ENCODE measurements at places on chromosomes 7 and 10.

GRCh38 chr10:71635867-71636266, 83.7 kb downstream of the C10orf105 start:
- DNase-seq = no peak

DNA sequence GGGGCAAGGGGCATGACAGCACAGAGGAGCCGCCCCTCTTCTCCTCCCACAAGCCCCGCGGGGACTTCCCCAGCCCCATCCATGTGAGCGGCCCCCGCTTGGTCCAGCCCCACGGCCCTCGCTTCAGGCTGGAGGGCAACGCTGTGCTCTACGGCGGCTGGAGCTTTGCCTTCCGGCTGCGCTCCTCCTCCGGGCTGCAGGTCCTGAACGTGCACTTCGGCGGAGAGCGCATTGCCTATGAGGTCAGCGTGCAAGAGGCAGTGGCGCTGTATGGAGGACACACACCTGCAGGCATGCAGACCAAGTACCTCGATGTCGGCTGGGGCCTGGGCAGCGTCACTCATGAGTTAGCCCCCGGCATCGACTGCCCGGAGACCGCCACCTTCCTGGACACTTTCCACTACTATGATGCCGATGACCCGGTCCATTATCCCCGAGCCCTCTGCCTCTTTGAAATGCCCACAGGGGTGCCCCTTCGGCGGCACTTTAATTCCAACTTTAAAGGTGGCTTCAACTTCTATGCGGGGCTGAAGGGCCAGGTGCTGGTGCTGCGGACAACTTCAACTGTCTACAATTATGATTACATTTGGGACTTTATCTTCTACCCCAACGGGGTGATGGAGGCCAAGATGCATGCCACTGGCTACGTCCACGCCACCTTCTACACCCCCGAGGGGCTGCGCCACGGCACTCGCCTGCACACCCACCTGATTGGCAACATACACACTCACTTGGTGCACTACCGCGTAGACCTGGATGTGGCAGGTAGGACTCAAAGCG, 5.1 kb downstream of the AOC1 start:
- peak; percentile 10 for DNase-seq

DNA sequence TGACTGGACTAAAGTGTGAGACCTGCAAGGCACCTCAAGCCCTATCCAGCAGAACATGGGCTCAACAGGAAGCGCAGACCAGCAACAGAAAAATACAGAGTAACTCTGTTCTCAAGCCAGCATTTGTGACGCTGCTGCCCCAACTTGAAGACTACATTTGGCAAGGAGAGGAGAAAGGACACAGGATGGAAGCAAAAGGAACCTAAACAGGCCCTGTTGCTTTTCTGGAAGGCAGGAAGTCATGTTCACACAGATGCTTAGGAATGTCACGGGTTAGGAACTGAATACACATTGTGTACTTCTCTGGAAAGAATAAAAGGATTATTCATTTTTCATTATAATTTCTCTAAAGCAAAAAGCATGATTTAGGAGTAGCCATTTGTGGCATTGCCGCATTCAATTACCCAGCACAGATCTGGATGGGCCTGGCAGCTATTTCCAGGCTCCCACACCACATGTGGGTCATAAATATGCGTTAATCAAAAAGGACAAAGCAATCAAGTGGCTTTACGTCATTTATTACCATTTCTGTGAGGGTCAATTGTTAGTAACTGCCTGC, 19.8 kb upstream of the TOMM7 start:
- peak; percentile 79 for DNase-seq

DNA sequence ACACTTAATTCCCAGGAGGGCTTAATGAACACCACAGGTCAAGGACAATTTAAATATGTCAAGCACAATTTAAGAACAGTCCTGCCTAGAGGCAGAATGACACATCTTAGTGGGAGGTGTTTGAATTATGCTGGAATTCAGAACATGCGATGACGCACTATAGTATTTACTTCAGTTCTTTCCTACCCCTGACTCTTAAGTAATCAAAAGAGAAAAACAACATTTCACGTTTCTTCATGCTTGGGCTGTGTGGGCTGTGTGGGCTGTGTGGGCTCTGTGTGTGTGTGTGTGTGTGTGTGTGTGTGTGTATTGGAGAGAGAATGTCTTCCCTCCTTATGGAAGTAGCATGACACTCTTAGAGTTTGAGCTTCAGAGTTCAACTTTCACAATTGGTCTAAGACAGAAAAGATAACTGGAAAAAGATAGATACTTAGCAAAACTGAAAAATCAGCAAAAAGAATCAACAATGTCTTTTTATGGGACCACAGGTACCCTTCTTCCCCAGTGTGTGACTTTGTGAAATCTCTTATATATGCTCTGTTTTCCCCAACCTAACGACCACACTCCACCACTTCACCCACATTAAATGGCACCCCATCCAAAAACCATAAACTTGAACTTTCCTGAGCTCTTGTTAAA, 33.7 kb upstream of the CABCOCO1 start:
- DNase-seq = peak; percentile 18

- DNase-seq = no peak
These were observed 155.4 kb upstream of the SVIL start for GRCh38 chr10:29790207-29790606.

Measured in breast epithelium (tissue), 4 donors.